ENCODE measurements at places on chromosomes 16 and 17. TPM values are rescaled to one million over a fixed set of nuclear protein-coding genes. Genes with fewer than 3 reads are reported as not detected.

CTRB1 gene
- not detected for total RNA-seq

PMP22 gene
- 2.0 TPM for total RNA-seq

TBC1D26 gene
- total RNA-seq = 0.10 TPM

RPRML gene
- total RNA-seq = not detected

KRT28 gene
- total RNA-seq = not detected

WNT3 gene
- 0.10 TPM for total RNA-seq

CDH8 gene
- not detected for total RNA-seq

TMEM186 gene
- 1.3 TPM for total RNA-seq

COQ9 gene
- total RNA-seq = 5.6 TPM

HSD17B1 gene
- 0.31 TPM for total RNA-seq

PHOSPHO1 gene
- 0.21 TPM for total RNA-seq

KRTAP4-9 gene
- total RNA-seq = not detected

TLCD2 gene
- total RNA-seq = under 0.01 TPM

MILR1 gene
- total RNA-seq = 29.4 TPM

CPHXL2 gene
- total RNA-seq = not detected

TP53TG3 gene
- total RNA-seq = not detected

SCN4A gene
- total RNA-seq = under 0.01 TPM

SPATA22 gene
- total RNA-seq = not detected
